ENCODE measurements at places on chromosomes 5 and 9.
A peak's percentile ranks its signal among the peaks of the same experiment; 100 is the strongest.

DNA sequence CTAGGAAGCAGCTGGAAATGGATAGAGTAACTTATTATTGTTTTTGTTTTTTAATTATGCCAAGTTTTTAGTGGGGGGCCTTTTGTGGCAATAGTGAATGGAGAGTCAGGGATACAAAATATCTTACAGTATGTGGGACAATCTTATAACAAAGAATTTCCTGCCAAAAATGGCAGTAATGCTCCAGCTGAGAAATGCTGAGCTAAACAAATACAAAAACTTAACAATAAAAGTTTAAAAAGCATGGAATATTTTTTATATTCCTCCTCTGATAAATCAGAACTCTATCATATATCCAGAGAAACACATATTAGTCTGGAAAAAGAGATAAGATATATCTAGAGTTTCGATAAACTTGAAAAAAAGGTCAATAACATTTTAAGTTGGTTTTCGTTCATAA, 110.6 kb downstream of the TMEM161B start:
- DNase-seq: no peak

DNA sequence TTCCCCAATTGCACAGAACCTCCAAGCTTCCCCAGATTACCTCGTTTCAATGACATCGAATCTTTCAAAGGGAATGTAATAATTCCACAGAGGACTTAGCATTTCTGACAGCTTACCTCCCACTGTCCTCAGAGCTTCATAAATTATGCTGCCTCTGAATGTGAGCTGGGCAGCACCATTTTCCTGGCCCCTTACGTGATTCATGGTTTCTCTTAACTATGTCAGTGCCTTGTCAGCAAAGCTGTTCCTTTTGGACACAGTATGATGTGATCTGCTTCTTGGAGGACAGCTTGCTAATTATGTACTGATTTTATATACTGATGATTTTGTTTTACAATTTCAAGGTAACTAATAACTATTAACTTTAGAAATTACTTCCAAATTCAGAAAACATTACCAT, 27.7 kb upstream of the SSBP2 start:
- peak; percentile 14 for DNase-seq

DNA sequence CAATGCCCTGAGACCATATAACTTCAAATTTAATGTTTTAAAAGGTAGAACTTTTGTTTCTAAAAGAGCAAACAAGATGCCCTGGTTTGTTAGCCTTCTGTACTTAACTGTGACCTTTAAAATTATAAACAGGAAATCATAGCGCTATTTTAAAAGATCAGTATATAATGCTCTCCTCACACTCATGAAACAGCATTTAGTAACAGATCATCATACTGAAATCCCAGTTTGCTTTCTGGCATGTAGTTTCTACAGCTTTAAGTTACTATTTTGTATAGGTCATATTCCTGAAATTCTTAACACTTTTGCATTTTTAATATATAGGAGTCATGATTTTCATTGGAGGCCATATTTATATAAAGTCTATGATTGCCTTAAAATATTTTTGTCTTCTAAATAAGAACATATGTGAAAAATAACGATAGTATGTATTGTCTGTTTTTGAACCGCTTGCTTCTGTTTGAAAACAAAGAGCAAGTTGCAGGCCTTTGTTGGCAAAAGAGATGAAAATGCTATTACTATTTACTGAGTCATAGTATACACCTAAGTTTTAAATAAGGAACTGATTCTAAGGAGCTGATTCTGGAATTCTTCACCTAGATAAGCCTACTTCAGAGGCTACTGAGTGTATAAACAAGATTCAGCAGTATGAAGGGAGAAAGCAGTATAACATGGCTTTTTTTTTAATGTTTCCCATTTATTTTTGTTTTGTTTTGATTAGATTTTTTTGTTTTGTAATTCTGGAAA, 20.5 kb downstream of the SRFBP1 start:
- no peak for DNase-seq

DNA sequence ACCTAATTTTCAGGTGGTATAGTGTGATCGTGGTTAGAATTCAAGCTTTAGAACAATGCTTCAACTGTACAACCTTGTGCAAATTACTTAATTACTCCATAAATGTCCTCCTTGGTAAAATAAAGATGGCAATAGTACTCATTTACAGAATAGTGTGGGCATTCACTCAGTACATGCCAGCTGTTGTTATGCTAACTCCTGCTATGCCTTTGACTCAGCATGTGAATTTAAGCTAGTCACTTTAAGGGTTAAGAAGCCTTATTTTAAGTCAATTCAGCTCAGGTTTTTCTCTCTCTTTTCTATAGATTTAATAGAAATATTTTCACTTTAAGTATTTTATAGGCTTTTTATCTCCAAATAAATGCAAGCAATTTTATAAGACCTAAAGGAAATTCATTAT, 335.6 kb upstream of the ITGA1 start:
- no peak for DNase-seq

DNA sequence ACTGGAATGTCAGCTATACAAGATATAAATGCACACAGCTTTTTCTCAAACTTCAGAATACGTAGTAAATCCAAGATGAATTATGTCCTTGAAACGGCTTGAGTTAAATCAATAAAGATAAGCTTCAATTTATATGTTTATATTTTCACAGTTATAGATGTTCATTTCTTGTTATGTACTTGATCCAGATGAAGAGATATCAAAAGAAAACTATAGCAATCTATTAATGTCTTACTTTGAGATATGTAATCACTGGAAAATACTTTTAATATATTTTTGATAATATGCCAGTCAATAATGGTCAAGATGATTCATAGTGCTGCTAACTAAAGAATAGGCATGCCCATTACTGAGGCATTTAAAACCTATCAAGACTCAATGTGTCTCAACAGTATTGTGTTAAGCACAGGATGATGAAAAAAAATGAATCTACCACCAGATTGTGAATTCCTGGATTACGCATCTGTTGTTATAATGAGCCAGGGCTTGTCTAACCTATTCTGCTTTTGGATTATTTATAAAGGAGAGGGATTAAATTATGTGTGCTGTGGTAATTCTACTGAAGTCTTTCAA, 372.6 kb upstream of the PRR16 start:
- DNase-seq: no peak

DNA sequence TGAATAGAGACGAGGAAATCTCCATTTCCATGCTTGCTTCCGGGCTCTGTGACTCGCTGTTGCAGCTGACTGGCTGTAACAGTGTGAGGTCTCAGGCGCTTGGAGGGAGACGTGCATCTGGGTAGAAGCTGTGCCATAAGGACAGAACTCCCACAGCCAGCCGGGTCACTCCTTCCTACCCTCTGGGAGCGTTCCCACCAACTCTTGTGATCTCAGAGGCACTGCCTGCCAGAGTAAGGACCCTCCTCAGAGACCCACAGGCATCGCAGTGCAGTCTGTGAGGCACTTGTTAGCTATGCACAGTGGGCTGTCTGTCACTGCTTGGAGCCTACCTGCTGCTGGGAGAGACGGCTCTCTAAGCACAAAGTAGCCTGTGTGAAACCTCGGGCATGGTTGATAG, 203.4 kb upstream of the SEMA6A start:
- DNase-seq: no peak

- DNase-seq: no peak
Measured at GRCh38 chr9:21669701-21670100, 132.7 kb upstream of the MTAP start.

GRCh38 chr9:79779901-79780300, 208.1 kb downstream of the TLE4 start:
- DNase-seq: no peak
